ENCODE measurements at places on chromosomes 4 and X. TPM values are rescaled to one million over a fixed set of nuclear protein-coding genes. Genes with fewer than 3 reads are reported as not detected.

GRCh38 chrX:66098162-66098561, 58.3 kb upstream of the VSIG4 start:
- DNase-seq: no peak

DNA sequence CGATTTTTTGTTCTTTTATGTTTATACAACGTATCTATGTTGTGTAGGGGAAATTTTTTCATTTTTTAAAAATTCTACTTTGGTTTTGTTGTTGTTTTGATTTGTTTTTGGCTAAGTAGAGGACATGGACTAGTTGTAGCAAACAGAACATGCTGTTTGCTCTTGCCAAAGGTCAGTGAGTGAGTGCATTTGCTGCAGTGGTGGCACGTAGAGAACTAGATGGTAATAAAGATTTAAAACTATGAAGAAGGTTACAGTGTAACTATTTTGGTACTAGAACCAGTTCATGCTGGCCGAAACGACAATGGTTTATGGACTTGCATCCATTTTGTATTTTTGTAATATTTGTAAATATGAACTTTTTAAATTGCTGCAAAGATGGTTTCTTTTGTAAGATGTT, 1.9 kb upstream of the SCML1 start:
- no peak for DNase-seq

DNA sequence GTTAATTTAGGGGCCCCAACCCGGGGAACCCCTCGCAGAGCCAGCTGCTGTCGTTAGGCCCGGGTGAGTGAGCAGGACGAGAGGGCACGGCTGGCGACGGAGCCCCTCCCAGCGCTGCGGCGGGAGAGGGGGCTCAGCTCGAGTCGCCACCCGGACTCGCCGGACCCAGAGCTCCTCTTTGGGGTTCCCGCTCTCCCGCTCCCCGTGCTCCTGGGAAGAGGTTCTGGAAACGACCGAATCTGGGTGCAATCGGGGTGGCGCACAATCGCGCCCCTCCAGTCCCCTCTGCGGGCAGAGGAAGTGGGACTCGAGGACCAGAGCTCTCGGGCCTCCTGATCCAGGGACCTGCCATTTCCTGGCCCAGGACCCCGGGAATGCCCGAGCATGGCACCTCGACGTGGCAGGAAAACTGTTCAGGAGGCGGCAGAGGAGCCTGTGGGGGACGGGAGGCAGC, 37.3 kb upstream of the ARAF start:
- DNase-seq: no peak

DNA sequence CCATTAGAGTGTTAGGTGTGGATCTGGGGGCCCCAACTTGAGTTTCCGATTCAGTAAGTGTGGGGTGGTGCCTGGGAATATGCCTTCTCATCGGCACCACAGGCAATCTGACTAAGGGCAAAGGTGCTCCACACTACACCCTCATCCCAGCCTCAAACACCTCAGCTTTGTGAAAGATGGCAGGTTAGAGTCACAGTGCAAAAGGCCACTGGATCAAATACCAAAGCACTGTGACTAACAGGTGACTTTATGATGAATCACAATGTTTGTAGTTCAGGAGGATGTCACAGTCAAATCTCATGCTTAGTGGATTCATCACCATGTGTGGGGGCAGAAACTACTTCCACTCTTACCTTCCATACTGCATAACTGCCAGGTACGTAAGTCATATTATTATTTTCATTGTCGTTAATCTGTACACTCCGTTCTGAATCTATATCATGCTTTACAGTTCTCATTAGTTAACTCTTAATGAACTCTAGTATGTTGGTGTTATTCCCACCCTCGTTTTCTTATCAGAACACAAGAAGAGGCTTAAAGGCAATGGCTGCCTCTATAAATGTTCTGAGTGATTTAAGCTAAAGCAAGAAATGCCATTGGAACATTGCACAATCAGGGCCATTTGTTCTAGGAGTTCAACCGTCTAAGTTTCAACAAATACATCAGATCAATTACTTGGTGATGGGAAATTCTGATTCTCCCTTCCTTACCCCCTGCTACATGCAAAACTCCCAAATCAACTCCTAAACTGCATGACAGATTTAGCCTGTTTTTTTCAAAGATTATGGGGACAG, 50.2 kb downstream of the PRKG2 start:
- no peak for DNase-seq

The RHOXF1 gene
- not detected for total RNA-seq
